Activated naive CD8-positive, alpha-beta T cell treated with anti-CD3 and anti-CD28 coated beads for 36 hours (primary cell): ENCODE measurements at places on chromosomes 11 and 22. TPM values are rescaled to one million over a fixed set of nuclear protein-coding genes. Genes with fewer than 3 reads are reported as not detected.

DNA sequence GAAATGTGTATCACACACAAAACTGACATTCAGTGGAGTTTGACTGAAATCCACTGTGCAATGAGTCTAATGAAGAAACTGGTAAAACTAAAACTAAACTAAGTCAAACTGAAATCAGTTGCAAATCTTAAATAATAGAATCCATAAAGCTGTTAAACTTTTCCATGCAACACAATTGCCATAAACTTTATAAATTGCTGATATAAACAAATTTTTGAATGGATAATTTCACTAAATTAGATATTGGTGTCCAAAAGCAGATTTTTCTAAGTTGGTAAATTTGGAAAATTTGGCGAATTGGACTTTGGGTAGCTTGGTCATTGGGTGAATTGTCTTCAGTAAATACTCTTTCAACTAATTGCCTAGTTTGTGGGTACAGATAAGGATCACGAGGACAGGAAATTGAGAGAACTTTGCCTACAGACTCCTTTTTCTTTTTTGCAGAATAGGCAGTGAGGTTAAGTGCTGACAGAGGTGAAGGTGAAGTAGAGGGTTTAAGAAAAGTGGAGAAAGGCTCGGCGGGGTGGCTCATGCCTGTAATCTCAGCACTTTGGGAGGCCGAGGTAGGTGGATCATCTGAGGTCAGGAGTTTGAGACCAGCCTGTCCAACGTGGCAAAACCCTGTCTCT is 12.8 kb downstream of the MRPL17 start:
- no peak overlapping the region for H3K4me3 ChIP-seq
- H3K36me3 ChIP-seq: peaks cover 10% of the 10 kb centered on the region
- peaks cover 53% of the 10 kb centered on the region for H3K4me1 ChIP-seq
- no peaks in the 10 kb centered on the region for H3K27me3 ChIP-seq
- DNase-seq: no peak

YDJC gene
- total RNA-seq: 86.4 TPM

DNA sequence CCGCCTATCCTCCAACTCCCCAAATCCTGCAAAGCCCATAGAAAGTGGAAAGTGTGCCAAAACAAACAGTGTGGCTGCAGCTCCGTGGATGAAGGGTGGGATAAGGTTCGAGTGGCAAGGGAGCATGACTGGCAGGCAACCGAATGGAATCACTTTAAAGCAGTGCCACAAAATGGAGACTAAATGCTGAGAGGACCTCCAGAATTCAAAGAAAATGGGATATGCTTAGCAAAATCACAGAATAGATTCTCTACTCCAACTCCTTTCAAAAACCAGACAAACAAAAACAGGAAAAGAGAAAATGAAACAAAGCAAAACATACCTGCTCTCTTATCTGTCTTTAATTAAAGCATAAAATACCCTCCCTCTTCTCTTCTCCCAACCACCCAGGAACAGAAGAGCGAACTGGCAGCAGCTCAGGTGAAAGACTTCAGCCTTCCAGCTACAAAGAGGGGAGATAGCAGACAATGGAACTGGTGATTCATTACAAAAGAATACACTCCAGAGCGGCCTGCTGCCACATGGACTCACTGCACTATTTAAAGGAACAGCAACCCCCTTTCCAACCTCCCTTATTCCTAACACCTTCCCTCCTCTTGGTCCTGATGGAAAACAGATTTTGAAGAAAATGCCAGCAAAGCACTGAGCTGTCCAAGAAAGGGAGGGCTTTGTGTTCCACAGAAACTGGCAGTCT is 118.5 kb downstream of the APOL5 start:
- no peak overlapping the region for H3K4me3 ChIP-seq
- peaks cover 15% of the 10 kb centered on the region for H3K4me1 ChIP-seq
- DNase-seq: no peak
- H3K36me3 ChIP-seq: no peaks in the 10 kb centered on the region

DNA sequence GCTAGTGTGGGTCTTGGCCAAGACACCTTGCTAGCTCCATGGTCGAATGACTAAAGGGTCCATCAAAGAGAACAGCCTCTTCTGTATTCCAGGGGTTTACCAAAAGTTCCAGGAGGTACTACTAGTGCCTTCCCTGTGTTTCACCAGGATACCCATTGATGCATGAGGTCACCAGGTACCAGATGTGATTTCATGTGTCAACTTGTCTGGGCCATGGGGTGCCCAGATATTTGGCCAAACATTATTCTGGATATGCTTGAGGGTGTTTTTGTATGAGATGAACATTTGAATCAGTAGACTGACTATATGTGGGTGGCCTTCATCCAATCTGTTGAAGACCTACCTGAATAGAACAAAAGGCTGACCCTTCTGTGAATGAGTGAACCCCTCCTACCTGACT is 92.8 kb downstream of the GALNT18 start:
- H3K36me3 ChIP-seq: no peaks in the 10 kb centered on the region
- H3K4me3 ChIP-seq: no peak overlapping the region
- no peak for DNase-seq
- H3K4me1 ChIP-seq: no peaks in the 10 kb centered on the region

DNA sequence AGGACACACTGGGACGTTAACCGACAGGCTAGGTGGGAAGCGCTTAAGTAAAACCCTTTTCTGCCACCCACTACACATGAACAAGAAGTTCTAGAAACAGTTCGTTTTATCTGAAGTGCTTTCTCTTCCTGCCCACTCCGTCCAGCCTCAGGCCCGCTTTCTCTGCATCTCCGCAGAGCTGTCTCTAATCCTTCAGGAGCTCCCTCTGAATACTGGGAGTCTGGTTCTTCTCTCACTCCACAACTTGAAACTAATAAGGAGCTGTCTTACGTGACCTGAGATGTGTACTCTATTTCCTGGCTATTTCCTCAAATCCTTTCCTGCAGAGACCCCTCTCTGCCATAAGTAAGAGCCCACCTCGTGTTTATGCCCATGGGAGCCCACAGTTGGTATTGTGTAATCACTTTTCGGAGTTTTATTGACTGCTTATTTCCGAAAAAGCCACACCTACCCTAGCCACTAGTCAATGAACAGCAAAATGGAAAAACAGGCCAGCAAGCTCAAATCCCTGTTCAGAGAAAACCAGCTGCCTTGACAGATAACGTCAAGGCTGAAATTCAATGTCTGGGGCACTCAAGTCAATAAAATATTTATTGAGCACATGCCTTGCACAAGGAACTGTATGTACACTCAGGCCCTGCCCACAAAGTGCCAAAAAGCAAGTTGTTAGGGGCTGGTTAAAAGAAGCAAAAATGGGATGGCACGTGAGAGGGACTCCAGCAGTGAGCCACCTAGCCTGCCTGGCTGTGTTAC is 4.9 kb downstream of the PC start:
- no peak overlapping the region for H3K27ac ChIP-seq
- DNase-seq: no peak
- H3K4me1 ChIP-seq: peaks cover 14% of the 10 kb centered on the region
- no peaks in the 10 kb centered on the region for H3K27me3 ChIP-seq

DNA sequence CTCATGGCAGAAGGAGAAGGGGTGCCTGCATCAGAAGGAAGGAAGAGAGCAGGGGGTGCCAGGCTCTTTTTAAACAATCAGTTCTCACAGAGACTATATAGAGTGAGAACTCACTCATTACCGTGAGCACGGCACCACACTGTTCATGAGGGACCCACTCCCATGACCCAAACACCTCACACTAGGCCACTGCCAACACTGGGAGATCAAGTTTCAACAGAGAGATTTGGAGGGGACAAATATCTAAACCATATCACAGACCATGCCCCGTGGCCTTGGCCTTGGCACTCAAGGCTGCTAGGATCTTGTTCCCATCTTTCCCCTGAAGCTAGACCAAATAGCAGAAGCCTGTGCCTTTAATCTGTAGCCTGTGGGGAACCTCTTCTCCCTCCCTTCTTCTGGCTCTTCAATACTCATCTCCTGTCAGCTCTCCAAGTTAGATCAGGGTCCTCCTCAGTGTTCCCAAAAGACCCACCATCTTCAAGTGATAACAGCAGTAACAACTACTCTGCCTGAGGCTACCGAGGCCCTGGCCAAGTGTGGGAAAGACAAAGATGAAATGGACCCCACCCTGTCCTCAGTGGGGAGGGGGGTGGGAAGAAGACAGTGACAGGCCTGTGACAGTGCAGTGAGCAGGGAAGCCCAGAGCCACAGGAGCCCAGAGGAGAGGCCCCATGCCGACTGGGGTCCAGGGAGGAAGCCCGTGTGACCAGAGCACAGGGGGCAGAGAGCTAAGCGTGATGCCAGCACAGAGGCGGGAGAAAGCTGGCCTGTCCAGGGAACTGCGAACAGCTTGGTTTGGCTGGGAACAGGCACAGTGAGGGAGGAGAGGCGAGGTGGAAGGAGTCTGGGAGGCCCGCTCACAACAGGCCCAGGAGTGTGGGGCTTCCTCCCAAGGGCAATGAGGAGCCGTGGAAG is 72.6 kb downstream of the MYO7A start:
- no peak overlapping the region for H3K4me3 ChIP-seq
- H3K27ac ChIP-seq: no peak overlapping the region
- DNase-seq: no peak
- no peaks in the 10 kb centered on the region for H3K36me3 ChIP-seq

- peaks cover 16% of the 10 kb centered on the region for H3K36me3 ChIP-seq
- peaks cover 99% of the 10 kb centered on the region for H3K27me3 ChIP-seq
- peak overlapping the region; percentile 29 for H3K4me3 ChIP-seq
- H3K4me1 ChIP-seq: peaks cover 29% of the 10 kb centered on the region
Measured at GRCh38 chr11:31798554-31799434, 12.3 kb downstream of the PAX6 start.
